ENCODE measurements at places on chromosomes 13 and 19. TPM values are rescaled to one million over a fixed set of nuclear protein-coding genes. Genes with fewer than 3 reads are reported as not detected.

PNMA8A gene
- 8.8 TPM for total RNA-seq

RAX2 gene
- not detected for total RNA-seq

C5AR2 gene
- 1.5 TPM for total RNA-seq

ALOX5AP gene
- 4.3 TPM for total RNA-seq

CYP2F1 gene
- total RNA-seq, result not detected

Data from A549 treated with RU486 at 1 μM for 4 hours (cell line).